ENCODE measurements at places on chromosomes 16 and 17. TPM values are rescaled to one million over a fixed set of nuclear protein-coding genes. Genes with fewer than 3 reads are reported as not detected.

- peak; percentile 53 for DNase-seq
Measured at GRCh38 chr17:17506181-17506741, 10.1 kb upstream of the RASD1 start.

Gene FBXL16
- polyA plus RNA-seq, result 0.29 TPM

DNA sequence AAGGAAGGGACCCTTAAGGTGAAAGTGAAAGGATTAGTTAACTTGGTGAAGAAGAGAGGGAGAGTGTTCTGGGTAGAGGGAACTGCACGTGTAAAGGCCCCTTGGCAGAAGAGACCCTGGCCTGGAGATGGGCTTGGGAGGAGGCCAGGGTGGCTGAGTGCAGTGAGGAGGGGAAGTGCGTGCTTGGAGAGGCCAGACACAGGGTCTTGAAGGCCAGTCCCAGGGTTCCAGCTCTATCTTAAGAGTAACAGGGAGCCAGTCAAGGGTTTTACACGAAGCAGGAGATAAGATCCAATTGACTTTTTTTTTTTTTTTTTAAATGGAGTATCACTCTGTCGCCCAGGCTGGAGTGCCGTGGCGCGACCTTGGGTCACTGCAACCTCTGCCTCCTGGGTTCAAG, 15.2 kb upstream of the DOK4 start:
- no peak for DNase-seq

Gene RAB37
- 1.1 TPM for polyA plus RNA-seq

DNA sequence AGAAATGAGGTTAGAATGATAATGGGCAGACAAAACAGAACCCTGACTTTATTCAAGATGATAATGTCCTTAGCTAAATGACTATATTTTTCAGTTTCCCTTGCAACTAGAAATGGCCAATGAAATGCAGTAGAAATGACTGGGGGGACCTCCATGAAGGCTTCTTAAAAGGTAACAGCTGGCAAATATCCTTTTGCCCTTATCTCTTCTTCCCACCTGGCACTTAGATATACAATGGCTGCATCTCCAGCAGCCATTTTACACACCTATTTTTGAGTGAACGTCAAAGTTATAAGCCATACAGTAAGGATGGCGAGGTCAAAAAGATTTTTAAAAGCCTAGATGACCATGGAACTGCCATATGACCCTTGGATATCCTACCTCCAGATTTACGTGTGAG, 39.9 kb downstream of the USP32 start:
- DNase-seq, result no peak

- DNase-seq, result no peak
Measured at GRCh38 chr17:5837055-5837491, 233.1 kb upstream of the WSCD1 start.

- DNase-seq, result peak; percentile 26
Measured at GRCh38 chr17:40070709-40071312, 8.0 kb downstream of the THRA start.

DNA sequence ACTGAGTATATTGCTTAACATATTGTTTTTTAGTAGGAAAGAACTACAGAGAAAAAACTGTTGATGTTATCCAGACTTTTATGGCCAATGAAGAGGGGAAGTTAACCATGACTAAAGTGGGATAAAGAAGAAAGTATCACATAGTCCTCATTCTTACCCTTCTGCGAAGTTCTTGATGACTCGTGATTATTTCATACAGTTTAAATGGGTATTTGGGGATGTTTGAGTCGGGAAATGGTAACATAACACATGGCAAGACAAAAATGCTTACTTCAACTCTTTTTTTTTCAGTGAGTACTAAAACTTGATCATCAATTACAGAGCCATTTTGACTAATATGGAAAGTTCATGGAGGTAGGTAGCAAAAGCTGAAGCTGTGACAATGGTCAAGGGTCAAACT, 4.9 kb downstream of the POLG2 start:
- DNase-seq, result no peak

Gene CDH15
- polyA plus RNA-seq, result 161 TPM

Measured in muscle of leg (tissue), 16 donors.